ENCODE measurements at places on chromosomes 13 and 19.

DNA sequence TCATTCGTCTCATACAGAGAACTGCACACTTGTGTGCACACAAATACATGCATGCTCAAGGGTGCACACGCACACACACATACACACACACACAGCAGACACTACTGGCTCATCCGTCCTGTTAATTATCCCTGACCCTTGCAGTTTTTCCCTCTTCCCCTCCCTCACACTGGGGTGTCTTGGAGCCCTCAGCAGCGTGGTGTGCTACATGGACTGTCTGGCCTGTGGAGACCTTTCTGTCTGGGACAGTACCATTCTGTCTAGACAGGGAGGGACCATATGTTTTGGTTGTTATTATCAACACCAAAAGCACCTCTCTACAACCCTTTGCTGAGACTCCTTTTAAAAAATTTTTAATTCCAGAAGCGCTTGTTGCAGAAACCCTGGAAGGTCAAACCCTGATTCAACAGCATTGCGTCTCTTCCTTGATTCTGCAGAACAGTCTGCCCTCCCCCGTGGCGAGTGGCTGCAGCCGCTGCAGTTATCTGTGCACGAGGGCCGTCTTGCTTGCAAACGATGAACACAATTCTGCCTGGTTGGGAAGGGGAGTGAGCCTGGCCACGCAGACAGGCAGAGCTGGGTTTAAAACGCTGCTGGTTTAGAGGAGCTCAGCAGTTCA lies 374.0 kb downstream of the IRS2 start:
- peak; percentile 71 for DNase-seq

DNA sequence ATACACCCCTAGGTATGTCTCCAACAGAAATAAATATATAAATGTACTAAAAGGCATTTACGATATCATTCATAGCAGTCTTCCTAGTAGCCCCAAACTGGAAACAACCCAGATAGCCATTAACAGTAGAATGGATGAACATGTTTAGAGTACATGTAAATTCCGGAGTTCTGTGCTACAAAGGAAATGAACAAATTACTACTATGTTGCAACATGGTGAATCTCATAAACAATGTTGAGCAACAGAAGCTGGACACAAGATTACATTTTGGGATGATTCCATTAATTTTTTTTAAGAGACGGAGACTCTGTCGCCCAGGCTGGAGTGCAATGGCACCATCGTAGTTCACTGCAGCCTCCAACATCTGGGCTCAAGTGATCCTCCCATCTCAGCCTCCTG lies 5.9 kb upstream of the SLC7A10 start:
- DNase-seq: no peak

DNA sequence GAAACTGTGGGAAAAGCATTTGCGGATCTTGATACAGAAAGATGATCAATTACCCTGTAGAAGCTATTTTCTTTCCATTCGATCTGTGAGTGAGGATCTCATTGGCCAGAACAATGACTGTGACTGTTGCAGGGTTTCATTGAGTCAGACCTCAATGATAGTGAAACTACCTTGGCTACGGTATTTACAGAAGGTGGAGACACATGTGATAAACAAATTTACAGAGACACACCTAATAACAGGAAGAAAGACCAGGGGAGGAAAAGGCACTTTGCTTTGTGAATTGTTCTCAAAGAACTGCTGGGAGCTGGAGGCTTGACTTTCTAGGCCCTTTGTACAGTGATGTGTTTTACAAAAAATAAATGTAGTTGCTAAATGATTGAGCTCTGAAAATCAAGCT lies 19.9 kb upstream of the ARGLU1 start:
- DNase-seq: peak; percentile 28

DNA sequence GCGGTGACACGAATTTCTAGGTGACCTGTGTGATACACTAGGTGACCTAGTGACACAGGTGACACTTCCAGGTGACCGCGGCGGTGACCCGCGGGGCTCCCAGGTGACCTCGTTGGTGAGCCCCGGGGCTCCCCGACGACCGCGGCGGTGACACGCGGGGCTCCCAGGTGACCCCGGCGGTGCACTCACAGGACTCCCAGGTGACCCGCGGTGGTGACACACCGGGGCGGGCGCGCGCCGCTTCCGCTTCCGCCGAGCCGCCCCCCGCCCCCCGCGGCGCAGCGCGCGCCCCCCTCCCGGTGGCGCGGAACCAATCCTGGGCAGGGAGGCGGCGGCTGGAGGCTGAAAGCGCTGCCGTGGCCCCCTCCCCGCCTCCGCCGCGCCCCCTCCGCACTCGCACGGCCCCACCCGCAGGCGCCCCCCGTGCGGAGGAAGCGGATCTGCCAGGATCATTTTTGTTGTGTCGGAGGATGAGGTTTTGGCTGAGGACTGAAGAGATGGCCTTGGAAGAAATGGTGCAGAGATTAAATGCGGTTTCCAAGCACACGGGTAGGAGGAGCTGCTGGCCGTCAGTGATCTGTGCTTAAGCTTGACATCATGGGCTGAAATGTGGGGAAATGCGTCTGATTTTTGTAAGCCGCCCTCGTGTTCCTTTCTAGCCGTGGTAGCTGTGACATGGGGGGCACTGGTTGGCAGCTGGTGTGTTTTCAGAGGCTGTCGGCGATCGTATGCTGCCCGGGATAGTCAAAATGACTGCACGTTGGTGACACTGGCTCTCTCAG lies at the start of gene MCF2L:
Gene MCF2L, plus strand, starts transcription at position 305 of the 782 bp plus-strand sequence. Its CDS starts 166 bp downstream, at position 471.
- peak; percentile 74 for DNase-seq

DNA sequence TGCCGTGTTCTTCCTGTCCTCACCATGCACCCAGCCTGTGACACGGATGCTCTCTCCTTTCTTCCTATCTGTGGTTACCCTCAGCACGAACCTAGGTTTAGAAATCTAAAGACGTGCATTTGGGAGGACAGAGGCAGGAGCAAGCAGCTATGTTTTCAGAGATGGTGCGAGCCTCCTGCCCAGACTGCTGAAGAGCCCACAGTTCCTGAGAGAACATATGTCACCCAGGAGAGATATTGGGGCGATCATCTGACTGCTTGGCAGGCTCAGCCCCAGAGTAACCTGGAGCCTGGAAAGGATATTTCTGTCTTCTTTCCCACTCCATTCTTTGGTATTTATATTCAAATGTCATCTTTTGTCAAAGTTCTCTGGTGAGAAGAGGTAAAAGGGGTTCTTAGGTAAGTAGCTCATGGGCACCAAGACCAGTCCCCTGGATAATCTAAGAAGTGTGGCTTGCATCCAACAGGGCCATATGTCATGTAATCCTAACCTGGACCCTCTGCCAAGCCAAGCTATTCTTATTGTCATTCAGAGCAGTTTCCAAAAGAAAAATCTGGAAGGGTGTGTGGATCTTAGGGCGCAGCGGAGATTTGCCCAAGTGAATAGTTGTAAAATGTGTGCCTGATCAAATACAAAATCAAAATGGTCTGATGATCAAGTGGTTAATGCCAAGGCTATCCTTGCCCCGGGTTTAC lies 59.5 kb downstream of the FGF9 start:
- DNase-seq: no peak

- no peak for DNase-seq
Observed at GRCh38 chr13:43910856-43911255, 31.2 kb downstream of the LACC1 start.

DNA sequence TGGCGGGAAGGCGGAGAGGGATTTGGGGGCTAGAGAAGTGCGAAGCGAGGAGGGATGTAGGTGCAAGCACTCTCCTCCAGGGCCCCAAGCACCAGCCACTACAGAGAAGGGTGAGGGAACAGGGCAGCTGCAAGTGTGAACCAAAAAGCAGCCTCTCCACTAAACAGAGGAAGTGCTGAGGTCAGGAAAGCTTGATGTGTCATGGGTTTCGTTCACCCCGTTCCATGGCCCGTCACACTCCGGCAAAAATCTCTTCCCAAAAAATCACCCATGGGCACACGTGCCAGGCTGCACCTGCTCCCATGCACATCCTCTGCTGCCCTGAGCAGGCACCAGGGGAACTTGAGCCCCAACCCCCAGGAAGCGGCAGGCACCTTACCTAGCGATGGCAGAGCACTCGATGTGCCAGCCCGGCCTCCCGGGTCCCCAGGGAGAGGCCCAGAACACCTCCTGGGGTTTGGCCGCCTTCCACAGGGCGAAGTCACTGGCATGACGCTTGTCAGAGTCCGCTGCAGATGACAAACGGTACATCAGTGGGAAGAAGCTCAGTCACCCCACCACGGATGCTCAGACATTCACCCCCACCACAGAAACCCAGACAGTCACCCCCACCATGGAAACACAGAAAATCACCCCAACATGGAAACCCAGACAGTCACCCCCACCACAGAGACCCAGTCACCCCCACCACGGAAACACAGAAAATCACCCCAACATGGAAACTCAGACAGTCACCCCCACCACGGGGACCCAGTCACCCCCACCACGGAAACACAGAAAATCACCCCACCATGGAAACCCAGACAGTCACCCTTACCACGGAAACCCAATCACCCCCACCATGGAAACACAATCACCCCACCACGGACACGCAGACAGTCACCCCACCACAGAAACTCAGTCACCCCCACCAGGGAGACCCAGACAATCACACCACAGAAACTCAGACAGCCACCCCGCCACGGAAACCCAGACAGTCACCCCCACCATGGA lies 29.0 kb downstream of the CARS2 start:
- DNase-seq: no peak

GRCh38 chr13:74442751-74443150 lies 308.5 kb upstream of the KLF12 start:
- DNase-seq: no peak

GRCh38 chr13:113369881-113370280 lies 6.0 kb upstream of the GRTP1 start:
- no peak for DNase-seq

DNA sequence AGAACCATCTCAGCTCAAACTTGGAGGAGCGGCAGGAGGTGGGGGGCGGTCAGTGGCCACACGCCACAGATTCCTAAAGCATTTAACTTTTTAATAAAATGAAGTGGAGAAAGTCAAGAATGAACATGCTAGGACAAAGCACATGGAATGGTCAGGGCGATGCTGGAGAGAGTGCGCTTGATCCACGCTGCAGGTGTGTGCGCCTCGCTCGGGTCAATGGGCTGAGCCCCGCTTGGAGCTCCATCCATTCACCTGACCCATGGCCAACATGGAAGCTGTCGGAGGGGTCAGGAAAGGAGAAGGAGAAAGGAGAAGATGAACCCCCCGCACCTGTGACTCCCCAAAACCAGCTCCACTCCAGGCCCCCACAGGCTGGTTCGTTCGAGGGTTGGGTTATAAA lies 41.8 kb downstream of the SUGP2 start:
- DNase-seq: no peak

- peak; percentile 9 for DNase-seq
Observed at GRCh38 chr19:18233224-18233825, 7.1 kb upstream of the PDE4C start.

- DNase-seq: no peak
Observed at GRCh38 chr19:34118879-34119748, 53.2 kb upstream of the LSM14A start.

DNA sequence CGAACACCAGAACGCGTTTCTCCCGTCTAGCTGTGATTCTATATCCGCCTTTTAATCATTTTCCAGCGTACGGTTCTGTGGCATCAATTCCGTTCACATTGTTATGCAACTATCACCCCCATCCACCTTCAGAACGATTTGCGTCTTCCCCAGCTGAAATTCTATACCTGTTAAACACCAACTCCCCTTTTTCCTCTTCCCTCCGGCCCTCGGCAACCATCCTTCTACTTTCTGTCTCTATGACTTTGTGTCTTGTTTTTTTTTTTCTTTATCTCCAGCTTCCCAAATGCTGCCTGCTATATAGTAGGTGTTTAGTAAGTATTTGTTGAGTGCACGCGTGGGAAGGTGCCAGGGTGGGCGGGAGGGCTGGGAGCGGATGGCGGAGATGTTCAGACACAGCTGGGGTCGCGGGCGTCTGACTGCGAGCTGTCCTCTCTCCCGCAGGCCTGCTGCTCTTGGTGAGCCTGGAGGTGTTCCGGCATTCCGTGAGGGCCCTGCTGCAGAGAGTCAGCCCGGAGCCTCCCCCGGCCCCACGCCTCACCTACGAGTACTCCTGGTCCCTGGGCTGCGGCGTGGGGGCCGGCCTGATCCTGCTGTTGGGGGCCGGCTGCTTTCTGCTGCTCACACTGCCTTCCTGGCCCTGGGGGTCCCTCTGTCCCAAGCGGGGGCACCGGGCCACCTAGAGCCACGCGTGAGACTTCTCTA lies 20.2 kb downstream of the CACNG6 start:
- no peak for DNase-seq

- peak; percentile 25 for DNase-seq
Observed at GRCh38 chr13:44575741-44576350, at the start of gene TSC22D1. TSC22D1 (minus strand) TSS chr13:44576330; CDS start chr13:44576074, 256 bp downstream.

GRCh38 chr19:28221736-28222135 lies 991.2 kb downstream of the UQCRFS1 start:
- no peak for DNase-seq

GRCh38 chr13:114200399-114200911 lies 21.4 kb downstream of the CFAP97D2 start:
- peak; percentile 15 for DNase-seq

- DNase-seq: no peak
Observed at GRCh38 chr19:54315956-54316355, 3.0 kb upstream of the LILRA5 start.

- no peak for DNase-seq
Observed at GRCh38 chr19:6769006-6769619, 1.9 kb upstream of the SH2D3A start.

DNA sequence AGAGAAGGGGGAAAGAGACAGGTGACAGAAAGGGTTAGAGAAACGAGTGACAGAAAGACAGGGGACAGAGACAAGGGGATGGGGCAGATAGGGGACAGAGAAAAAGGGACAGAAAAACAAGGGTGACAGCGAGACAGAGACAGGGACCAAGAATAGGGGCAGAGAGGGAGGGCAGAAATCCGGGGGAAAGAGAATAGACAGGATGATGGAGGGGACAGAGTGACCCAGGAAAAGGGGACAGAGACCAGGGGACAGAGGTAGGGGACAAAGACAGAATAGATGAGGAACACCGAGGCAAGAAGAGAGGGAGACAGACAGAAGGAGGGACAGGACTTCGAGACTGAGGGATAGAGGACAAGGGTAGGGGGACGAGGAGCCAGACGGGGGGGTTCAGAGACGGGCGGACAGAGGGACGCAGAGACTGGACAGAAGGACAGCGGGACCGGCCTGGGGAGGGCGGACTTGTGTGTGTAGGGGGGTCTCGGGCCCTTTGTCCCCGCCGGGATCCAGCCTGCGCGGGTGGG lies 593 bp downstream of the CADM4 start:
- no peak for DNase-seq

- no peak for DNase-seq
Observed at GRCh38 chr13:27182844-27183497, 11.4 kb upstream of the USP12 start.
